Astrocyte (in vitro differentiated cells and primary cell): ENCODE measurements at places on chromosomes 1 and 21.

GRCh38 chr1:11550664-11551283, 71.8 kb downstream of the DISP3 start:
- peak; percentile 59 for DNase-seq

DNA sequence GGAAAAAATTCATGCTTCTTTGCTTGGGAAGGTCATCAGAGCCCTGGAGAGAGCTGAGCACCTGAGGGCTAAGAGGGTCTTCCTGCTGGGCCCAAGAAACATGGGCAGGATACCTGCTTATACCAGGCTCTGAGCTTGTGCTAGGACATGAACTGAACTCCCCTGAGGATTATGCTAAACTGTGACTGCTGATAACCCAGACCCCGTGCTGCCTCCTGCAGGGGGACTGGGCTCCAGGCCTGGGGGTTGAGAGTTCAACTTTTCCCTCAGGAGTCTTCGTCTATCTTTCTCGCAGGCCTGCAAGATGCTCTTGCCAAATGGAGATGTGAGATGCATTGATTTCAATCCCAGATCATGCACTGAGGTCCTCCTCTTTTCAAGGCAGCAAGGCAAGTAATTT, 368.5 kb downstream of the HHAT start:
- no peak for DNase-seq

- DNase-seq: no peak
These were observed 10.0 kb upstream of the TTC34 start for GRCh38 chr1:2811533-2811918.

GRCh38 chr1:206929524-206929923, 7.8 kb upstream of the FCMR start:
- DNase-seq: no peak

- no peak for DNase-seq
These were observed 22.9 kb downstream of the RGL1 start for GRCh38 chr1:183827801-183828200.

DNA sequence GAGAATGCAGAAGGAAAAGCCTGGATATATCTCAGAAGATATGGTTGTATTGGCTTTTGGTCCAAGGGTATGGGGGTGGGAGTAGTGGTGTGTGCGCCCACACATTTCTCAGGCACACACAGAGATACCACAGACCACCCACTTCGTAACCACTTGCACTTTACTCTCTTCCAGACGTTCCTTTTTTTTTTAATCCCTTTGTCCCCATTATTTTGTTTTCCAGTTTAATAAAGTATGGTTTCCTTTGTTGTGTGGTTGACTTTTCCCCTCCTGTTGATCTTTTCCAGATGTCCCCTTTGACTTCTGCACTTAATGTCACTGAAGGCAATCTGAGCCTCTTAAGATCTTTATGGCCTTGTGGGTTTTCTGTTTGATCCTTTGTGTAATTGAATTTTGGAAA, 10.5 kb upstream of the TARS2 start:
- no peak for DNase-seq

DNA sequence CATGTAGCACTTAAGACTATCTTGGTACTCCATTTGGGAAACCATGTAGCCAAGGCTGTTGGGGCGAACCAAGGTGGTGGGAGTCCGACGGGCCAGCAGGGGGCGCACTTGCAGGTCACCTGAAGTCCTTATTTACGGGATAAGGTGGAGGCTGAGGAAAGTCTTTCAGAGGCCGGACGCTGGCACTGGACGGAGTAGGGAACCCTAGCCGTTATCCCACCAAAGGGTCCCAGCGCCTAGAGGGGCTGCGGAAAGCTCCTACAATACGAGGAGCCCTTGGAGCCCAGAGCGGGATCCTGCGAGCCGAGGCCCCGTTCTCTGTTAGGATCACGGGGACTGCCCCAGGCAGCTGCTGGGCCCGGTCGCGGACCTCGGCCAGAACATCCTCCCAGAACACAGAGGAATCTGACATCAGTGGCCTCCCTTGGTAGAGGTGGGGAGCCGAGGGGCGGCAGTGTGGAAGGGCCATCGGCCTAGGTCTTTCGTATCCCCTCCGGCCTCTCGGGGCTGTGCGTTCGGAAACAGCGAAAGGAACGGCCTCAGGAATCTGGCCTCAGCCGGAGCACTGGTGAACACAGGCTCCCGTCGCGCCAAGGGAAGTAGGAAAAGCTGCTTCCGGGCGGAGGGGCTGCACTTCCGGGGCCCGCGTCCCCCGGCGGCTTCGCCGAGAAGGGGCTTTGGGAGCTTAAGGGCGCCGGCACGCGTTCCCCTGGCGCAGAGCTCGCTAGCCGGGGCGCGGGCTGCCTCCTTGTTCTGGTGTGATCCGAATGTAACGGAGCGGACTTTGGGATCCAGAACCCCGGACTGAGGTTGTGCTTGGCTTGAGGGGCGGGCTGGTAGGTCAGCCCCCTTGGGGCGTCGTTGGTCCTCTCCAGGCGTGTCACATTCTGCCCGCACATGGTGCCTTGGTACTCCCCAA, 29.9 kb upstream of the RPTN start:
- peak; percentile 44 for DNase-seq

GRCh38 chr1:209187589-209187988, 395.9 kb upstream of the CAMK1G start:
- no peak for DNase-seq

DNA sequence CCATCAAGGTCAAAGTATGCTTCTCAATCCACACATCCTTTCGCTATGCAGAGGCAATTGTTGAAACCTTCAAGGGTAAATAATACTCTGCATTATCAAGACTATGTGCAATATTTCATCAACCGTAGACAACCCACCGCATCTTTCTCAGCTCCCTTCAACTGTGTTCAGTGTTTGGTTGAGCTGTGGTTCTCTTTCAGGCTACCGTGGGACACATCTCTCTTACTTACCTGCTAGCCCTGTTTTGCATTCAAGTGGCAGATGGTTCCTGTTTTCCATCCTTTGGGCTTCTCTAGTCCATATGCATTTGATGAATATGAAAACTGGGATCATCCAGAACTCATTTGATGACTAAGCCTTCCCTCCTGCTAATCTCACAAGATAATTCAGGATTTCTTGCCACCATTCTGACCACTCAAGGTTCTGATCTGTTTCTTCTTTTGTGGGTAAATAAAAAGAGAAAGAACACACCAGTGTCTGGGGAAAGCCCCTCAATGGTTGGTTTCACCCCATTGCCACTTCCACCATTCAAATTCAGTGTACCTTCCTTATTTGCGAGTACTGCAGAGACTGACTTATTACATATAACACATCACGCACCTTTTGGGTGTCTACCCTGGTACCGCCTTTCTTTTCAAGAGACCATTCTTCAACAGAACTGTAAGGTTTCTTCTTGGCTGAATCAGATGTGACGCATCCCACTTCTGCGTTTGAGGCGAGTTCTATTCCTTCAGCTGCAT, 61.7 kb downstream of the BACE2 start:
- no peak for DNase-seq

GRCh38 chr1:33060579-33061083, 20.3 kb upstream of the AZIN2 start:
- peak; percentile 98 for DNase-seq

DNA sequence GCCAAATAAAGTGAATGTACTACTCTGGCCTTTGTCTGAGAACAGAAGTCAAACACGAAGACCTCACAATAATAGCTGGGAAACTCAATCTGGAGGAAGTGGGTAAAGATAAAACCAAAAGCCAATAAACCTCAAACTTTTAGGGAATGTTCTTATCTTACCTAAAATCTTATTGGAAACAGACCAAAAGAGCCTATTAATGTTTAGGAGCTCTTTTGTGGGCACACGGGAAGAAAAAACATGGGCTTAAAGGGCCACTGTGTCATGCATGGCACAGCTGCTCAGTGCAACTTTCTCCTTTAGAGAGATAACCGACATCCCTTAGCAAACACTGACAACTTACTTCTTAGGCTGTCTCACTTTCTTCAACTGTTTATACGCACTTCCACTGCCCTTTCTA, 16.1 kb downstream of the EIF2B3 start:
- DNase-seq: peak; percentile 83
